NCI-H1417 treated with DMSO at 0.1 percent for 48 hours (cell line): ENCODE measurements at places on chromosomes 7 and 10.

GRCh38 chr7:157434701-157435100 lies 97.9 kb downstream of the DNAJB6 start:
- DNase-seq = no peak

DNA sequence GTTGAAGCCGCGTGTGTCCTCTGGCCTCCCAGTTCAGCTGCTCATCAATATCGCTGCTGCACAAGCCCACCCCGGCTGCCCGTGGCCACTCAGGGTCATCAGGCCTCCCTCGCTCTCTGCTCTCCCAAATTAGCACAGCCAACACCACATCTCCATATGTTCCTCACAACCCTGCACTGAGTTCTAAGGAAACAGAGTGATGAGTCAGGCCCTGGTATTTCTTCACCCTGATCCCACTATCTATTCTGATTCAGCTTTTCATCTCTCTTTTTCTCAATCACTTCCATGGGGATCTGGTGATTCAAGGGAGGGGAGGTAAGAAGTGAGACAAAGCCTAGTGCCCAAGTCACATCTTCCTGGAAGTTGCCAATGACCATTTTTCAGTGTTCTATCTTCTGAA lies 23.8 kb downstream of the CYTH3 start:
- no peak for DNase-seq

DNA sequence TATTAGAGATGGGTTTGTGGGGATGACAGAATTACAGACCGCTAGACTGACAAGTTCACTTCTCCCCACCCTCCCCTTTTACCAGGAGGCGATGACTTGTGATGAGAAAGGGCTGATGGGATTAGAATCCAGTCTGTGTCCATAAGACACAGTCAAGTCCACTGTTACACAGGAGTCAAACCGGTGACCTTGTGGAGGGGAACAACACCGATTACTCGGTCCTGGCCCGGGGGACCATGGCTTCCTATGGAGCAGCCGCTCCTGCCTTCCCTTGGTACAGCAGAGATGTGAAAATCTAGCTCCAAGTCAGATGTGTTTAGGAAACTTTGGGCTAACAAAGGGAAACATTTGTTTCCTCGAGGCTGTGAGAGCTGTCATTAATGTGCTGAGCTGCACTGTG lies 105.5 kb downstream of the ACTR3B start:
- no peak for DNase-seq

GRCh38 chr7:102866535-102867215 lies 46.1 kb upstream of the LRRC17 start:
- no peak for DNase-seq

DNA sequence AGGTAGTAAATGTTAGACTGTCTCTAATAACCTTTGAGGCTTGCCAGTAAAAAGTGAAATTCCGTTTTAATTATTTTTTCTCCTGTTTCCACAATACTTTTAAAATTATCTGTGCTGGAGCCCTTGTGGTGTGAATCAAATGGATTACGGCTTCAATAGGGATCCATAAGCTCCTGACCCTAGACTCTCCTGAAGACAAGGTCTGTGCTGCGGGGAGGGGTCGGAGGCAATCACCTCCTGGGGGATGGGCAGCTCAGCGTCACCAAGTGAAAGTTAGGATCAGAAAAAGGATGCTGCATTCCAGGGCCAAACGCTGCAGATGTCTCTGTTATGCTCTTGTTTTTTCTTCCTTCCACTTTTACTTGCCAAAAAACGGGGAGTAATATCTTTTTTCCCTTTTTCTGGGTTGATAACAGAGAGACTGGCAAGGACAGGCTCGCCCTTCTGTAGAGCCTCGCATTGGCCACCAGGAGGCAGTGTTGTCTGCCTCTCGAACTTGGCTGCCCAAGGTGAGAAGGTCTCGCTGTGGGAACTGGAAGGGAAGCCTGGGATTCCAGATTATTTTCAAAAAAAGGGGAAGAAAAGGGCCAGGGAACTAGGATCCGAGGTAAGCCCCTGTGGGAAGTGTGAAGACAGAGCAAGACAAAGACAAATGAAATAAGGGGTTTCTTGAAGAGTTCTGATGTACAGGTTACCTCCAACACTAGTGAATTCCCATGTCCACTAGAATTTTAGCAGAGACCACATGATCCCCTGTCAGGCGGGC lies 621.9 kb downstream of the ACTR3B start:
- no peak for DNase-seq

GRCh38 chr10:48594371-48594770 lies 10.5 kb downstream of the ARHGAP22 start:
- DNase-seq = no peak

GRCh38 chr10:107059872-107060271 lies 104.6 kb downstream of the SORCS1 start:
- DNase-seq = no peak

DNA sequence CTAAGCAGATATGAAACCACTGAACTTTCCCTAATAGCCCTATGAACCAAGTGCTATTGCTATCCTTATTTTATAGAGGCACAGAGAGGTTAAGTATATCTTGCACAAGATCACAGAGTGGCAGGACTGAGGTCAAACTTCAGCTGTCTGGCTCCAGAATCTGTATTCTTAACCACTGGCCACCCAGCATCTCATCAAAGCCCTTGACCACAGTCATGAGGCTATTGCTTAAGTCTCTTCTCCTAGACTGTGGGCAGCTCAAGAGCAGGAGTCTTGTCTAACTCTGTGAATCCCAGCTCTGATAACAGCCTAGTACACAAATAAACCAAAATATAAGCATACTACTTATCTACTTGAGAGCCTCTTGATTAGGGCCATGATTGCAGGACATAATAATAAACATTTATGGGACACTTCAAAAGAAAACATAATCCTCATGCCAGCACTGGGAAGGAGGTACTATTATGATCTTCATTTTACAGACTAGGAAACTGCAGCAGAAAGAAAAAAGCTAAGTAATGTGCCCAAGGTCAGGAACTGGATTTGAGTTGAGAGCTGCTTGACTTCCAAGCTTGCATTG lies 22.4 kb upstream of the SMC3 start:
- DNase-seq = no peak

- DNase-seq = no peak
Observed at GRCh38 chr7:12550956-12551355, 19.6 kb upstream of the SCIN start.

DNA sequence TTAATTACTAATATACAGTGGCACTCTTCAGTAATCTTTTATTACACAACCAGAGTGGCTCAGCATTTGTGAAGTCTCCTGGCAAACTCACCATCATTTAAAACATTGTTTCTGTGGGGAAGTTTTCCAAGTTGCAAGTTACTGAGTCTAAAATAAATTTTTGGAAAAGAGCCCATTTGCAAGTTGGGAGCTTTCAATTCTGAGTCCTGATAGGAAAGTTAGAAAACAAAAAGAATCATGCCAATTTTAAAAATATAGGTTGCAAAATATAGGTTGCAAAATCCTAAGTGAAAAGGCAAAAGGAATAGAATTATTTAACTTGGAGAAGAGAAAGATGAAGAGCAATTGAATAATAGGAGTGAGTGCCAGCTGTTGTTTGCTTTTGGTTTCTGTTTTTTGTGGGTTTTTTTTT lies 378.8 kb upstream of the C7orf33 start:
- DNase-seq = no peak

DNA sequence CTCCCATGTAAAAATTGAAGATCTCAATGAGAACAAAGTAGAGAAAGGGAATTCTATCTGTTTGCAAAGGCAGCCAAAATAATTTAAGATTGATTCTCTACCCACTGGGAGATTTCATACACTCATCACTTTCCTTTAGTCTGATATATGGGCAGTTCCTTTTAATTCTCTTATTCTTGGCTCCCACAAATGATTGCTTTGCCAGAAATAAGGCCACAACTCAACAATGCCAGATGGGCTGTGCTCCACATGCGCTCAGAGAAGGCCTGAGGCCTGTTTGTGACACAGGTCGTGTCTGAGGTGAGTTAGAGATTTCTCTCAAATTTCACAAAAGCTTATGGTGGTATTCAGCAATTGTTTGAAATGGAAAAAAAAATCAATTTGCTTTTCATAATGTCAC lies 501.9 kb upstream of the SEMA3D start:
- no peak for DNase-seq

GRCh38 chr10:132396494-132397035 lies 435 bp upstream of the PWWP2B start:
- DNase-seq = no peak

- no peak for DNase-seq
Observed at GRCh38 chr7:134587750-134588149, 38.8 kb downstream of the AKR1B15 start.

DNA sequence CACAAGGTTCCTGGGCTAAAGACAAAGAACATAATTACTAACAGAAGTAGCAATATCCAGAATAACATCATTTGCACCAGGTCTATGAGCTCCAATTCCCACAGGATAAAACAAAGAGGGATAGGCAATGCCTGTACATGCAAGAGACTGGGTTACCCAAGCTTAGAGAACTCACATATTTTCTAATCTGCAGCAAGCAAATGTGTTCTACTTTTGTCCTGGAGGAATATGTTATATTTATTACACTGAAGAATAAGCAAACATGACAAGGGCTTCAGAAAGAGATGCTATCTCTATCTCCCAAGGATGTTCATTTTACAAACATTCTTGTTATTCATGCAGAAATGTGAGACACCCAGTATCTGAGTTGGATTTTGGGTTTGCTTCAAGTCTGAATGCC lies 118.6 kb downstream of the MDFIC start:
- DNase-seq = no peak

DNA sequence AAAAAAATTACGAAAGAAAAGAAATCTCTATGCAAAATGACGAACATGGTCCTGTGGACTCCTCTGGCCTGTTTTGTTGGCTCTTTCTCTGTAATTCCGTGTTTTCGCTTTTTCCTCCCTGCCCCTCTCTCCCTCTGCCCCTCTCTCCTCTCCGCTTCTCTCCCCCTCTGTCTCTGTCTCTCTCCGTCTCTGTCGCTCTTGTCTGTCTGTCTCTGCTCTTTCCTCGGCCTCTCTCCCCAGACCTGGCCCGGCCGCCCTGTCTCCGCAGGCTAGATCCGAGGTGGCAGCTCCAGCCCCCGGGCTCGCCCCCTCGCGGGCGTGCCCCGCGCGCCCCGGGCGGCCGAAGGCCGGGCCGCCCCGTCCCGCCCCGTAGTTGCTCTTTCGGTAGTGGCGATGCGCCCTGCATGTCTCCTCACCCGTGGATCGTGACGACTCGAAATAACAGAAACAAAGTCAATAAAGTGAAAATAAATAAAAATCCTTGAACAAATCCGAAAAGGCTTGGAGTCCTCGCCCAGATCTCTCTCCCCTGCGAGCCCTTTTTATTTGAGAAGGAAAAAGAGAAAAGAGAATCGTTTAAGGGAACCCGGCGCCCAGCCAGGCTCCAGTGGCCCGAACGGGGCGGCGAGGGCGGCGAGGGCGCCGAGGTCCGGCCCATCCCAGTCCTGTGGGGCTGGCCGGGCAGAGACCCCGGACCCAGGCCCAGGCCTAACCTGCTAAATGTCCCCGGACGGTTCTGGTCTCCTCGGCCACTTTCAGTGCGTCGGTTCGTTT lies 83.5 kb upstream of the SLF2 start:
- no peak for DNase-seq

DNA sequence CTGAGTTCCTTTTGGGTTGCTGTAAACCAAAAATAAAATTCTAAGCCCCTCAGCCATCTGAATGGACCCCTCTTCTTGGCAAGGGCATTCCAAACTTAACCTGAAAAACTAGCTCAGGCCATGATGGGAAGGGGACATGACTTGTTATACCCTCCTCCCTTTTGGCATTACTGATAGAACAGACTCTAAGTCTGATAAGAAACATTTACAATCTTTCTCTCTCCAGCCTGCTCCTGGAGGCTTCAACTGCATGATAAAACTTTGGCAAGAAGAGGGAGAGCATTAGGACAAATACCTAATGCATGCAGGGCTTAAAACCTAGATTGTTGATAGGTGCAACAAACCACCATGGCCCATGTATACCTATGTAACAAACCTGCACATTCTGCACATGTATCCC lies 40.9 kb upstream of the ATOH7 start:
- DNase-seq = no peak

DNA sequence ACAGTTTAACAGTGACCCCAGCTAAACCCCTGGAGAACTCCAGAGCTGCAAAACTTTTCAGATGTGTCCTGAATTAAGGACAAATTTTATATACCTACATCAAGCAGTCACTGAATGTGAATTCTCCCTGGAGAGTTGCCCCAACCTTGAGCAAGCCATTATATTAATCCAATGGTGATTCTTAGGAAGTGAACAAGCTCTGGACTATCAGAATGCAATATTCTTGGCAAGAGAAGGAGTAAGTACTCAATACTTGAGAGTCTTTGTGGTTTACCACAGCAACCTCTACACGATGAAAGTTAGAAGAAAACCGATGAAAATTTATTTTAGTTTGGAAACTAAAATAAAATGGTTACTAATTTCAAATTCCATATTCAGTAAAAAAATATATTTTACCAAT lies 19.3 kb upstream of the ZNF365 start:
- DNase-seq = no peak

DNA sequence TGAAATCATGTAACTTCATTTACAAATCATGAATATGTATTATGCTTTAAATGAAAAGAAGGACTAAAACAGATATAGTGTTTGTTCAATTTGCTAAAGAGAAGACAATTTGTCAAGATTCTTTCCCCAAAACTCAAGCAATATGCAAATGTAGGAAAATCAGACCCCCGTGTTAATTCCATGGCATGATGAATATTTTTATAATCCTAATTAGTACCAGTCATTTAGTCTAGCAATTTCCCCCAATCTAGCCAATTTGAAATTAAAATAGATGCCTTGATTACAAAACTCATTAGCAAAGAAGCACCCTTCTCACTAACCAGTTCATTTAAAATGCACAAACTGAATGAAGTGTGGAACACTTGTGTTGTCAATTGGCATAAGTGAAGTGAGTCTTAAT lies 347.6 kb downstream of the SORCS3 start:
- no peak for DNase-seq

GRCh38 chr7:2203766-2204300 lies 28.9 kb downstream of the MAD1L1 start:
- no peak for DNase-seq

- DNase-seq = no peak
Observed at GRCh38 chr10:77773631-77774426, 136.2 kb upstream of the KCNMA1 start.

DNA sequence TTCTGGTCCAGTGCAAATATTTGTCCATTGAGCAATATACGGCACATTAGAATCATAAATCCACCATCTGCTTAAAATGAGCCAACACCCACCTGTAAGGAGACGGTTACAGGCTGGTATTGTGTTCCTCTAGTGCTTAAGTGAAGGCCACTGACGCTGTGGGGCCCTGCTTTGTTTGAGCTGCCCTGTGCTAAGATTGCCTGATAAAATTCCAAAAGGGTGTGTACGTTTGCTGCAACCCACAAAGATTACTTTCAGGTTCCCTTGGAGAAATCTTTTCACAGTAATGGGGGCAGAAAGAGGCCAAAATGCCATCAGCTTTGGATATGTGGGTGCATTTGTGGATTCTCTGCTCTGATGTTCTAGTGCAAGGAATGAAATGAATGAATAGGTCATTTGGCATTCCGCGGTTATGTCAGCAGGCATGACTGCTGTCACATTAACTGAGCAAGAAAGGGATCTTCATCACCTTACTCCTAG lies 34.4 kb downstream of the AGR3 start:
- DNase-seq = peak; percentile 8

DNA sequence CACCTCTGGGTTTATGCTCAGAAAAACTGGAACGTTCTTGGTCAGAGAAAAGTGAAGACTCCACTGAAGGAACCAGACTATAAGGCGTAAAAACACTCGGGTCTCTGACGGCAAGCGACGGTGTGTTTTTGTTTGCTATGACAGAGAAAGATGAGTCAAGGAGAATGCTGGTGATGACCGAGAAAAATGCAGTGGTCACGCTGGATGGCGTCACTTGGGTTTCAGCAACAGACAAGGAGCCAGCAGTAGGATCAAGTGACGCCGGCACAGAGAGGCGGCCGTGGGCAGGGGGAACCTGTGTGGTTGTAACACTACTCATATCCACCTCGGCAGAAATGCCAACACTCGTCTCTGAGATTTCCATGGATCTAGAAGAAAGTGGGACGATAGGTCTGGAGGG lies 63.4 kb downstream of the KIAA1549 start:
- no peak for DNase-seq
